CD8-positive, alpha-beta memory T cell (primary cell): ENCODE measurements at places on chromosomes 13 and 19. TPM values are rescaled to one million over a fixed set of nuclear protein-coding genes. Genes with fewer than 3 reads are reported as not detected.

Gene CDC34
- total RNA-seq = 56.9 TPM

Gene GARIN5A
- total RNA-seq = 0.97 TPM

DNA sequence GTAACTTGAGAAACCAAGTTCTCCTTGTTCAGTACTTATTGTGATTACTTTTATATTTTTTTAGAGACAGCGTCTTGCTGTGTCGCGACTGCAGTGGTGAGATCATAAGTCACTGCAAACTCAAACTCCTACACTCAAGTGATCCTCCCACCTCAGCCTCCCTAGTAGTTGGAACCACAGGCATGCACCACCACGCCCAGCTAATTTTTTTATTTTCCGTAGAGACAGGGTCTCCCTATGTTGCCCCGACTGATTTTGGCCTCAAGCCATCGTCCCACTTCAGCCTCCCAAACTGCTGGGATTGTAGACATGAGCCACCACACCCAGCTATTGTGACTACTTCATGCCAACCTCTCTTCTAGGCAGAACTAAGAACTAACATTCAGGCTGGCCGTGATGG is 8.3 kb downstream of the C19orf53 start:
- no peak for DNase-seq
- peaks cover 19% of the 10 kb centered on the region for H3K4me1 ChIP-seq
- no peak overlapping the region for H3K4me3 ChIP-seq
- no peak overlapping the region for H3K27ac ChIP-seq
- H3K36me3 ChIP-seq = peaks cover 16% of the 10 kb centered on the region

- DNase-seq = no peak
- H3K4me1 ChIP-seq = no peaks in the 10 kb centered on the region
- H3K4me3 ChIP-seq = no peak overlapping the region
- H3K27ac ChIP-seq = no peak overlapping the region
- no peaks in the 10 kb centered on the region for H3K36me3 ChIP-seq
Measured at GRCh38 chr13:24381541-24382265, 72.3 kb downstream of the C1QTNF9 start.

- H3K27me3 ChIP-seq = no peaks in the 10 kb centered on the region
- no peaks in the 10 kb centered on the region for H3K36me3 ChIP-seq
- no peaks in the 10 kb centered on the region for H3K4me1 ChIP-seq
- no peak overlapping the region for H3K4me3 ChIP-seq
- H3K27ac ChIP-seq = no peak overlapping the region
- no peak for DNase-seq
Measured at GRCh38 chr13:48727241-48728011, 73.7 kb downstream of the CYSLTR2 start.

GRCh38 chr13:42333613-42334328 is 61.8 kb downstream of the AKAP11 start:
- no peaks in the 10 kb centered on the region for H3K36me3 ChIP-seq
- no peaks in the 10 kb centered on the region for H3K27me3 ChIP-seq
- no peak for DNase-seq
- no peak overlapping the region for H3K4me3 ChIP-seq
- no peak overlapping the region for H3K27ac ChIP-seq

GRCh38 chr13:91032104-91032503 is 315.4 kb upstream of the MIR17HG start:
- H3K36me3 ChIP-seq = no peaks in the 10 kb centered on the region
- no peaks in the 10 kb centered on the region for H3K27me3 ChIP-seq
- no peaks in the 10 kb centered on the region for H3K4me1 ChIP-seq

Gene ATP7B
- total RNA-seq = 1.2 TPM

- no peak overlapping the region for H3K27ac ChIP-seq
- no peaks in the 10 kb centered on the region for H3K4me1 ChIP-seq
- peaks cover 5% of the 10 kb centered on the region for H3K27me3 ChIP-seq
- DNase-seq = no peak
- H3K36me3 ChIP-seq = no peaks in the 10 kb centered on the region
Measured at GRCh38 chr13:39111145-39111544, 72.9 kb downstream of the NHLRC3 start.

- no peak for DNase-seq
- H3K4me1 ChIP-seq = no peaks in the 10 kb centered on the region
- H3K27me3 ChIP-seq = no peaks in the 10 kb centered on the region
- H3K27ac ChIP-seq = no peak overlapping the region
Measured at GRCh38 chr19:56222901-56223300, 20.8 kb downstream of the ZSCAN5C start.

GRCh38 chr13:100608906-100609305 is 20.3 kb upstream of the GGACT start:
- H3K4me3 ChIP-seq = no peak overlapping the region
- H3K27ac ChIP-seq = no peak overlapping the region
- H3K27me3 ChIP-seq = no peaks in the 10 kb centered on the region
- H3K36me3 ChIP-seq = no peaks in the 10 kb centered on the region

DNA sequence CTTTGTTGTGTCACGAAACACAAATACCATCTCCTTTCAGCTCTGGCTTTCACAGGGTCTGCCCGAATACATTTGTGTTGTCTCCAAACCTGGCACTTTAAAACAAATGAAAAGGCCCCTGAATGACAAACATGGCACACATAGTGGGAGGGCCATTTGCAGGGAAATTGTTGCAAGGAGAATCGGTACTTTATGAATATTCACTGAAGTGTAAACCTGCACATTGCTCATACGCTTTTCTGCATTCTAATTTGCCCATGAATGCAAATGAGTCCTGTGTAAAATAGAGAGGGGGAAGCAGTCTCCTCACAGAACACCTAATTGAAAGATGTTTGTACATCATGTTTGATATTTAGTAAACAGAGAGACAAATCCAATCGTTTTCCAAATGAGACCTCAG is 82.7 kb upstream of the PCDH8 start:
- H3K4me3 ChIP-seq = no peak overlapping the region
- DNase-seq = no peak
- no peak overlapping the region for H3K27ac ChIP-seq
- H3K36me3 ChIP-seq = no peaks in the 10 kb centered on the region
- no peaks in the 10 kb centered on the region for H3K27me3 ChIP-seq

Gene KISS1R
- 2.3 TPM for total RNA-seq

GRCh38 chr13:48749144-48749543 is 95.4 kb downstream of the CYSLTR2 start:
- H3K4me1 ChIP-seq = no peaks in the 10 kb centered on the region
- H3K27me3 ChIP-seq = no peaks in the 10 kb centered on the region
- H3K36me3 ChIP-seq = no peaks in the 10 kb centered on the region
- H3K4me3 ChIP-seq = no peak overlapping the region
- H3K27ac ChIP-seq = no peak overlapping the region

Gene KCNRG
- total RNA-seq = 0.22 TPM

DNA sequence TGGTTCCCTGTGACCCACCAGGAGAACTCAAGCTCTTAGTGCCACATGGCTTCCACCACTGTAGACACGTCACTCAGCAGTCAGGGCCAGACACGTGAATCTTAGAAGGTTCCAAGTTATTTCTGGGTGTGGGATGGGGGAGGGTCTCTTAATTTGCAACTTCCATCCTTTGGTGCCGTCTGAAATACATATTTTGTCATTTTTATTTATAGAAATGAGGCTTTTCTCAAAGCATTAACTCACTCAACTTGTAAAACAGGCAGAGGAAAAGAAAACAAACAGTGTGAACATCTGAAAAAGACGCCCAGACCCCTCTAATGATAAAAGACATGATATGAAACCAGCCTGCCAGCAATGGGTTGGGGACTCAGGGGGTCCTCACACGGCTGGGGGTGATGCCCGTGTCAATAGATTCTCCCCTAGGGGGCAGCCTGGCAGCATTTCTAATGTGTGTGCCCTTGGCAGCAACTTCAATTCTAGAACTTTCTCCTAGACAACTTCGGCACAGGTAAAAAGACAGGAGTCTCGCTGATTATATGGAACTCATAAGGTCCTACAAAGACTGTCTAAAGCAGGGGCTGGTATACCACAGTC is 15.4 kb downstream of the PIP5K1C start:
- H3K36me3 ChIP-seq = no peaks in the 10 kb centered on the region
- DNase-seq = no peak
- no peaks in the 10 kb centered on the region for H3K27me3 ChIP-seq
- H3K27ac ChIP-seq = no peak overlapping the region

Gene ZNF266
- total RNA-seq = 34.7 TPM

GRCh38 chr13:74200081-74200480 is 65.9 kb upstream of the KLF12 start:
- no peak overlapping the region for H3K4me3 ChIP-seq
- H3K27me3 ChIP-seq = no peaks in the 10 kb centered on the region
- no peaks in the 10 kb centered on the region for H3K36me3 ChIP-seq
- no peaks in the 10 kb centered on the region for H3K4me1 ChIP-seq
- no peak overlapping the region for H3K27ac ChIP-seq

Gene RFPL4AL1
- not detected for total RNA-seq

DNA sequence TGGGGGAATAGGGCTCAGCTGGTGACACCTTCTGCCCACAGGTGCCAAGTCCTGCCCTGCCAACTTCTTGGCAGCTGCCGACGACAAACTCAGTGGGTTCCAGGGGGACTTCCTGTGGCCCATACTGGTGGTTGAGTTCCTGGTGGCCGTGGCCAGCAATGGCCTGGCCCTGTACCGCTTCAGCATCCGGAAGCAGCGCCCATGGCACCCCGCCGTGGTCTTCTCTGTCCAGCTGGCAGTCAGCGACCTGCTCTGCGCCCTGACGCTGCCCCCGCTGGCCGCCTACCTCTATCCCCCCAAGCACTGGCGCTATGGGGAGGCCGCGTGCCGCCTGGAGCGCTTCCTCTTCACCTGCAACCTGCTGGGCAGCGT is 2.1 kb downstream of the P2RY11 start:
- no peak overlapping the region for H3K27ac ChIP-seq
- H3K27me3 ChIP-seq = no peaks in the 10 kb centered on the region
- no peak overlapping the region for H3K4me3 ChIP-seq
- DNase-seq = peak; percentile 60
- H3K36me3 ChIP-seq = peaks cover 47% of the 10 kb centered on the region

GRCh38 chr19:5873617-5874199 is 3.4 kb upstream of the FUT5 start:
- no peaks in the 10 kb centered on the region for H3K27me3 ChIP-seq
- DNase-seq = no peak
- H3K36me3 ChIP-seq = no peaks in the 10 kb centered on the region
- H3K4me1 ChIP-seq = no peaks in the 10 kb centered on the region

Gene PNMA8B
- 0.04 TPM for total RNA-seq

Gene BBC3
- 20.1 TPM for total RNA-seq

- no peaks in the 10 kb centered on the region for H3K4me1 ChIP-seq
- H3K27ac ChIP-seq = no peak overlapping the region
- no peaks in the 10 kb centered on the region for H3K27me3 ChIP-seq
- no peaks in the 10 kb centered on the region for H3K36me3 ChIP-seq
- H3K4me3 ChIP-seq = no peak overlapping the region
- no peak for DNase-seq
Measured at GRCh38 chr19:31545777-31546176, 196.5 kb upstream of the TSHZ3 start.

GRCh38 chr19:55216461-55217198 is 7.3 kb upstream of the PTPRH start:
- H3K27me3 ChIP-seq = no peaks in the 10 kb centered on the region
- no peaks in the 10 kb centered on the region for H3K36me3 ChIP-seq
- H3K27ac ChIP-seq = peak overlapping the region; percentile 44

GRCh38 chr13:35978607-35979316 is 152.4 kb downstream of the DCLK1 start:
- H3K4me3 ChIP-seq = no peak overlapping the region
- H3K27me3 ChIP-seq = no peaks in the 10 kb centered on the region
- no peaks in the 10 kb centered on the region for H3K36me3 ChIP-seq
- no peak overlapping the region for H3K27ac ChIP-seq
- no peak for DNase-seq
- H3K4me1 ChIP-seq = no peaks in the 10 kb centered on the region

GRCh38 chr19:17441241-17442021 is 7.0 kb downstream of the TMEM221 start:
- H3K4me3 ChIP-seq = no peak overlapping the region
- DNase-seq = no peak
- no peaks in the 10 kb centered on the region for H3K36me3 ChIP-seq
- H3K27ac ChIP-seq = no peak overlapping the region
- H3K4me1 ChIP-seq = no peaks in the 10 kb centered on the region
- H3K27me3 ChIP-seq = no peaks in the 10 kb centered on the region

DNA sequence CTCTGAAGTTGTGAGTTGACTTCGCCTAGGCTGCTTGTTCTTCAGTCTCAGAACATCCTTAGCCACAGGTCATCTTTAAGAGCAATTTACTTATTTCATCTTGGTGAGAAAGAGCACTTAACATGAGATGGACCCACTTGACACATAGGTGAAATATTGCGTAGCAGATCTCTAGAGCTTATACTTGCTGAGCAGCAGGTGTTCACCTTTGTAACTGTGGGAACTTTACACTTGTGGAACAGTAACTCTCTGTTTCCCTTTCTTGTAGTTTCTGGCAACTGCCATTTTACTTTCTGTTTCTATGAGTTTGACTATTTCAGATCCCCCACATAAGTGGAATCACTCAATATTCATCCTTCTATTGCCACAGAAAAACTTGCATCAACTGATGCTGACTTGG is 95.7 kb downstream of the SLC10A2 start:
- H3K36me3 ChIP-seq = no peaks in the 10 kb centered on the region
- H3K27me3 ChIP-seq = no peaks in the 10 kb centered on the region
- no peaks in the 10 kb centered on the region for H3K4me1 ChIP-seq
- no peak overlapping the region for H3K4me3 ChIP-seq

Gene SCEL
- total RNA-seq = not detected

DNA sequence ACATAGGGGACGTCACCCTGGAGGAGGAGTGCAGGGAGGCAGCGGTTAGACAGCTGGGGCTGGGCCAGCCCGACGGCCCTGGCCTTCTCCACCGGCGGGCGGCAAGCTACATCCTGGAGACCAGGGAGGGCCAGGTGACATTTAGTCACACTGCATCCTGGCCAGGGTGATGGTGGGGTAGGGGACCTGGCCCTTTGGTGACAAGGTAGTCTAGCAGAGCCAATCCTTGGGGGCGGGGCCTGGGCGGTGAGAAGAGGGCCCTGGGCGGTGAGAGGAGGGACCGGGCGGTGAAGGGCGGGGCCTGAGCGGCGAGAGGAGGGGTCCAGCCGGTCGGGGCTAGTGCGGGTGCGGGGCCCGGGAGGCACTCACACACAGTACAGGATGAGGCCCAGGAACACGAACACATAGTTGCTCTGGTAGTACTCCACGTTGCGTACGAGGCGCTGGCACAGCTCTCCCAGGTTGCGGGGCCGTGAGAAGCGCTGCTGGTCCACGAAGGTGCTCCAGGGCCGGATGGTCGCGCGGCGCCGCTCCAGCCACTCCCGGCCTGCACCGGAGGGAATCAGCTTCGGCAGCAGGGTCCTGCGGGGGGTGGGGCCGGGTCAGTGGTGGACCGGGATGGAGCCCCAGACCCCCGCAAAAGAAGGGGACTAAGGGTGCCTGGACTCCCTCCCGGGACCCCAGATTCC is 610 bp downstream of the RABAC1 start:
- H3K4me3 ChIP-seq = peak overlapping the region; percentile 92
- peak; percentile 65 for DNase-seq
- peaks cover 16% of the 10 kb centered on the region for H3K4me1 ChIP-seq
- no peaks in the 10 kb centered on the region for H3K27me3 ChIP-seq
